ENCODE measurements at places on chromosomes 12 and 14. TPM values are rescaled to one million over a fixed set of nuclear protein-coding genes. Genes with fewer than 3 reads are reported as not detected.

DNA sequence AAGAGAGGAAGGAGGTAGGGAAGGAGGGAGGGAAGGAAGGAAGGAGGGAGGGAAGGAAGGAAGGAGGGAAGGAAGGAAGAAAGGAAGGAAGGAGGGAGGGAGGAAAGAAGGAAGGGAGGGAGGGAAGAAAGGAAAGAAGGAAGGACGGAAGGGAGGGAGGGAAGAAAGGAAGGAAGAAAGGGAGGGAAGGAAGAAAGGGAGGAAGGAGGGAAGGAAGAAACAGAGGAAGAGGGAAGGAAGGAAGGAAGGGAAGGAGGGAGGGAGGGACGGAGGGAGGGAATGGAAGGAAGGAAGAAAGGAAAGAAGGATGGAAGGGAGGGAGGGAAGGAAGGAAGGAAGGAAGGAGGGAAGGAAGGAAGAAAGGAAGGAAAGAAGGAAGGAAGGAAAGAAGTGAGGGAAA, 22.4 kb upstream of the CCDC63 start:
- no peak for DNase-seq

GRCh38 chr12:111942557-111942956, 70.4 kb downstream of the TMEM116 start:
- DNase-seq: no peak

Gene CLEC9A
- total RNA-seq: not detected

DNA sequence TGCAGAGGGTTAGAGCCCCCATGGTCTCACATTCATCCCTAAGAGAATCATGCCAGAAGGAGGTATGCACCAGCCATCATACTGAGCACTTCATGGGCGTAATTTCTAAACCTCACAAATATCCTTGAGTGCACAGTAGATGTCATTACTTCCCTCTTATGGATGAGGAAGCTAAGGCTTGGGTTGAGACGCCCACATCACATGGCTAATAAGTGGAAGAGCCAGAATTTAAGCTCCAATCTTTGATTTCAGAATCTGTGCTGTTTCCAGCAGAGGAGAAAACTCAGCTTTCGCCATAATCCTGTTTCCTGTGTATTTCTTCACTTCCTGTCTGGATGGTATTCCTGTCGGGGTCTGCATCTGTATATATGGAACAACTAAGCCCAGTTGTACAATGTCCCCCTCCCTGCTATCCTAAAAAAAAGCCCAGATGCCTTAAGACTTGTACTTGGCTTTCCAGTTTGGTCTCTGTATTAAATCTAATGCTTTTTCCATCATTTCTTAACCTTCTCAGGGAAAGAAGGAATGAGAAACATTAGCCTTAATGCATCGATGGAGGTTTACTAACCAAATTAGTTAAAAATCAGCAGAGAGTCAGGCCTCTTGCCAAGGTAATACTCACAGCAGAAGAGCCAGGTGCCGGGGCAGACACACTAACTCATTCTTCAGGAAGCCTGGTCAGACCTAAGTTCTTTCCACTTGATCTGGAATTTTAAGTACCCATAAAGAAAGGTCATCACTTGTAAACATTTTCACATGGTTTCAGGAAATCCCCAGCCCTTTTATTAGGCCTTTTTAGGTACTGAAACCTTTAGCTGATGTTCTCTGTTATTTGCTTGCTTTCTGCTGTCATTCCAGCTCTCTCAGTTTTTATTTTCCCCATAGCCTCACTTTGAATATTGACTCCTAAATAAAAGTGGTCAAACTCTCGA, 5.3 kb downstream of the ISCU start:
- no peak for DNase-seq

GRCh38 chr12:106181401-106182114, 42.8 kb upstream of the NUAK1 start:
- no peak for DNase-seq
